Activated CD4-positive, alpha-beta T cell treated with anti-CD3 and anti-CD28 coated beads for 36 hours (primary cell): ENCODE measurements at places on chromosomes 1 and 21. TPM values are rescaled to one million over a fixed set of nuclear protein-coding genes. Genes with fewer than 3 reads are reported as not detected.

Gene FRRS1
- total RNA-seq: 2.9 TPM

Gene OR2L2
- 0.11 TPM for total RNA-seq

Gene C1orf226
- total RNA-seq: 0.16 TPM

Gene TUT4
- 71.7 TPM for total RNA-seq

Gene PRKAB2
- total RNA-seq: 4.8 TPM

Gene RNU1-3
- 2,291 TPM for total RNA-seq

Gene XCL2
- total RNA-seq: 1.0 TPM

Gene MARK1
- total RNA-seq: not detected

Gene KCNAB2
- 231 TPM for total RNA-seq

Gene ADAMTS4
- 0.40 TPM for total RNA-seq

Gene DCST2
- total RNA-seq: 0.46 TPM

Gene GOLPH3L
- total RNA-seq: 24.2 TPM

Gene HMGCS2
- total RNA-seq: not detected

Gene GUCA2A
- not detected for total RNA-seq

Gene IL20
- not detected for total RNA-seq

Gene AMY2B
- total RNA-seq: 3.6 TPM

Gene OSBPL9
- 46.2 TPM for total RNA-seq

Gene CYP2J2
- 1.3 TPM for total RNA-seq

Gene DNAJC28
- total RNA-seq: 0.43 TPM

Gene SH2D1B
- total RNA-seq: not detected

Gene C8A
- total RNA-seq: not detected

Gene CD1B
- not detected for total RNA-seq

Gene PRELP
- total RNA-seq: not detected

Gene NUP210L
- 0.04 TPM for total RNA-seq

Gene HUNK
- 0.27 TPM for total RNA-seq

Gene GJA8
- not detected for total RNA-seq
